ENCODE measurements at places on chromosomes 16 and 17.

DNA sequence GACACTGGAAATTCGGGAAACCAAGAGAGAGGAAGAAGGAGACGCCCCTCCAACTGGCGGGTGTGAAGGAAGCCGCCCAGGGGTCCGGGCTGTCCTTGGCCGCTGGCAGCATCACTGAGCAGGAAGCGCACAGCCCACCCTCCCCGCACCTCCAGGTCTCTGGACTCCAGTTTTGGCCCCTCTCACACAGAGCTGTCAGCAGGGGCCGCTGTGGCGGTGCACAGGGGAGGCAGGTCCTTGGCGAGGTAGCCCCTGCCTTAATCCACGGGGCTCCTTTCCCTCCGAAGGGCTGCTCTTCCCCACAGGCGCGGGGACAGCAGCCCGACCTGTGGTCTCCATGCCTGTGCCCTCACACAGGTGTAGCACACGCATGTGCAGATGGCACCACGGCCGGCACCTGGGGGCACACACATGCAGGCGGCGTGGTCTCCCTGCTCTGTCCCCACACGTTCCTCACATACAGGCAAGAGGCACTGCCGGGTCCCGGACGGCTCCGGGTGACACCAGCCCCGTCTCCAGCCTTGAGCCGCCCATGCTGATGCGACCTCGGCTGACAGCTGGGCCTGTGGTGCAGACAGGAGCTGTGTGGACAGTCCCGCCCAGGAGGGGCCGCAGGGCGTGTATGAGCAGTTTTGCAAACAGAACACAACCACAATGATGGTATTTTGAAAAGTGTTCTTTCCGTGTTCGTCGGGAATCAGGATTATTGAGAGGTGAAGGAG lies 26.6 kb upstream of the CHMP6 start:
- DNase-seq = no peak

DNA sequence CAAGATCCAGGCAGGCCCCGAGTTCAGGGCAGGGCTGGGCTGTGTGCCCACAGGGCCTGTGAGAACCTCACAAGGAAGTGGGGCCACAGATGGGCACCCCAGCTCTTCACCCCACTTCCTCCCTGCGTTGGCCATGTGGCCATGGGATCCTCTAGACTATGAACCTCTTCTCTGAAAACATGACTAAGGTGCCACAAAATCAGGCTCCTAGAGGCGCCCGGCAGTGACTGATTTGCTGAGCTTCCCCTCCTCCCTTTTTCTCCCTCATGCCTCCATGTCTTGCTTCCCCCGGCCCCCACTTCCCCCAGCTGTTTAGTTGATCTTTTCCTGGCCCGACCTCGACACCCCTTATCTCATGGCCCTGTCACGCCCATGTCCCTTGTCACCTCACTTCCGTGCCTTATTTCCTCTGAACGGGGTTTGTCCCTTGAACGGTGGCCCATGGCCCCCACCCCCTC lies 87.1 kb downstream of the KCNJ12 start:
- no peak for DNase-seq

GRCh38 chr17:32553168-32553567 lies 66.4 kb downstream of the CDK5R1 start:
- no peak for DNase-seq

GRCh38 chr16:35626041-35626440 lies 2166.6 kb downstream of the TP53TG3F start:
- DNase-seq = no peak

- DNase-seq = no peak
Measured at GRCh38 chr17:39765175-39765574, 27.4 kb downstream of the GRB7 start.

GRCh38 chr16:87380881-87381280 lies 2.7 kb downstream of the FBXO31 start:
- no peak for DNase-seq

DNA sequence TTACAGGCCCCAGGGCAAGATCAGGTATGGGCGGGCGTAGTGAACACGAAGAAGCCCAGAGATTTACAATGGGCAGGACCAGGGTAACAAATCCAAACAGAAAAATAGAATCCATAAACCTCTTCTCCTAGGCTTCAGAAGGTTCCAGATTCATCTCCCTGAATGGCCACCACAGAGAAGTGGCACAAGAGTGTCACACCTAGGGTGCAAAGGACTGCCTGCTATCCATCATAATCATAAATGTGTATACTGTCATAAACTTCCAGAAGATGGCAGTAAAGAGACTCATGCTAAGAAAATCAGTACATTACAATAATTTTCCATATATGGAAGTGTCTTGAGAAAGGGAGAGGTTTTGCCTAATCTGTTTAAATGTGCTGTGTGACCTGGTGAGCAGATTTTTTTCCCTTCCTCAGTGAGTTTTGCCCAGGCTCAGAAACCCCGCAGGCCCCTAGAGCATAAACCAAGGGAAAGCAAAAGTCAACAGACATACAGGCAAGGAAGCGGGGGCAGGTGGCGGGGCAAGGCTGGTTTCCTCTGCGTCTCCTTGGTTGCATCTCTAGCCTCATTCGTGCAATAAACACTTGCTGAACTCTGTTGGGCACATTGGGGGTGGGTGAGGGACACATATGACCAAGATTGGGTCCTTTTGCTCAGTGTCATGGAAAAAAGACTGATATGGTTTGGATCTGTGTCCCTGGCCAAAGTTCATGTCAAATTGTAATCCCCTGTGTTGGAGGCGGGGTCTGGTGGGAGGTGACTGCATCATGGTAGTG lies 92.0 kb upstream of the CDH5 start:
- no peak for DNase-seq

DNA sequence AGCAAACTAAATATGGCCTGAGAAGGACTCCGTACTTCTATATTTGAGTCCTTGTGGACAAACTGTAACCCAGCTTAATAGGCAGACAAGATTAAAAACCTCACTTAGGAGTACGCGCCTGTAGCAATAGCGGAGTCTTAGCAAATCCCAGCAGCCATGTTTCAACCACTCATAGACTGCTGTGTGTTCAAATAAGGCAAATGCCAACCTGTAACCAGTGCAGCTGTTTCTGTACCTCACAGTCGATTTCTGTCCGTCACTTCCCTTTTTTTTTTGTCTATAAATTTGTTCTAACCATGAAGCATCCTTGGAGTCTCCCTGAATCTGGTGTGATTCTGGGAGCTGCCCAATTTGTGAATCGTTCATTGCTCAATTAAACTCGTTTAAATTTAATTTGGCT lies 30.2 kb downstream of the TANC2 start:
- DNase-seq = no peak

DNA sequence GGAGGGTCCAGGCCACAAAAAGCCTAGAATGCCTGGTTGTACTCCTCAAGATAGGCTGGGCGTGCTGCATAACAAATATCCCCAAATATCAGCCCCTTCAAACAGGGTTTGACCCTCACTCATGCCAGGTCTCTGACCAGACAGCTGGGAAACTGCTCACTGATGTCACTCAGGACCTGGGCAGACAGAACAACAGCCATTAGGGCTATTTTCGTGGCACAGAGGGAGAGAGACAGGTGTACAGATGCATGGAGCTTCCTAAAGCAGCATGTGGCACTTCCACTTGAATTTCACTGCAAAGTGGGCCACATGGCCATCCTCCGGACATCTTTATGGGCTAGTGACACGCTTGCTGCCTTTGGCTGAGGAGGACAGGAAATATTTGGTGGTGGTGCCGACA lies 73.1 kb downstream of the SREBF1 start:
- no peak for DNase-seq

DNA sequence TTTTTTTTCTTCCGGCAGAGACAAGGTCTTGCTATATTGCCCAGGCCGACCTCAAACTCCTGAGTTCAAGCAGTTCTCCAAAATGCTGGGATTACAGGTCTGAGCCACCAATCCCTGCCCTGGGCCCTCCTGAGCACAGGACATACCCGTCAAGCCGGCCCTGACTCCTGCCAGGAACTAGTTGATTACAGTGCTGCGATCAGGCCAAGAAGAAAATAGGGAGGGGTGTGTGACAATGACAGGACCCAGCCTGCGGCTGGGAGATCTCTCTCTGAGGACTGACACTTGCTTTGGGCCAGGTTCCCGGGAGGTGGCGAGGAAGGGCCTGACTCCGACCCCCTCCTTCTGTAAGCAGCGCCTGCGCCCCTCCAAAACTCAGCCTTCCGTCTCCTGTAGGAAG lies 276.6 kb downstream of the MRTFB start:
- DNase-seq = no peak

DNA sequence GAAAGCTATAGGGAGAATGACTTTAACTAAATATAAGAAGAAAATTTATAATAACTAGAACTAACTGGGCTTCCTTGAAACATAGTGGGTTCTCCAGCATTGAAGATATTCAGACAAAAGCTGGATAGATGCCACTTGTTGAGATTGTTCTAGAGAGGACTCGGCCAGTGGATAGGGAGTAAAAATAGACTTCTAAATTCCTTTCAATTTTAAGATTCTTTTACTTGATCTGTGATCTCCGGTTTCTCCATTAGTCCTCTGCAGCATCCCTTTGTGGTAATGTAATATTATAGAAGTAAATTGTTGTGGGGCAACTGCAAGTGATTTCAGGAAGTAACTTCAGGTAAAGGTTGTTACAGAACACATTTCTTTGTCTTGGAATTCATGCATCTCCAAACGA lies 10.3 kb upstream of the RARA start:
- DNase-seq = no peak

DNA sequence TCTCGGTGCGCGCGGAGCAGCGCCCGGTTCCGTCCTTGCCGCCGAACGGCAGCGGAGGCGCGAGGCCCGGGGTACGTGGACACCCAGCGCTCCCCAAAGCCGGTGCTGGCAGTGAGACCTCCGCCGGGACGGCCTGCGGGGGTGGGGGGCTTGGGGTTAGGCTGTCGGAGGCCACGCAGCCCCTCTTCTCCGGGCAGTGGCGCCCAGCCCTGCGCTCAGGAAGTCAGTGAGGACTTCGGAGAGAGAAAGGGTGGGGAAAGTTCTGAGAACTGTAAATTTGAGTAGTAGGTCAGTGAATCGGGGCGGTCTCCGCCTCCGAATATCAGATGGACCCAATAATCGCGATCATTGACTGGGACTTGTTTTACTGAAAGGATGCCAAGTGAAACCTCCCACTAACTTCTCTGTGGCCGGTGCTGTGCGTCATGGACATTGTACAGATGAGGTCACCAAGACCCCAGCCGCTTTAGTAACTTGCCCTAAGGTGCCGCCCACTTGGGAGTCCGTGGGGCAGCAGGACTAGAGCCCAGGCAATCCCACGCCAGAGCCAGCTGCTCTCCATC lies 468 bp downstream of the IL4R start:
- DNase-seq = peak; percentile 61

DNA sequence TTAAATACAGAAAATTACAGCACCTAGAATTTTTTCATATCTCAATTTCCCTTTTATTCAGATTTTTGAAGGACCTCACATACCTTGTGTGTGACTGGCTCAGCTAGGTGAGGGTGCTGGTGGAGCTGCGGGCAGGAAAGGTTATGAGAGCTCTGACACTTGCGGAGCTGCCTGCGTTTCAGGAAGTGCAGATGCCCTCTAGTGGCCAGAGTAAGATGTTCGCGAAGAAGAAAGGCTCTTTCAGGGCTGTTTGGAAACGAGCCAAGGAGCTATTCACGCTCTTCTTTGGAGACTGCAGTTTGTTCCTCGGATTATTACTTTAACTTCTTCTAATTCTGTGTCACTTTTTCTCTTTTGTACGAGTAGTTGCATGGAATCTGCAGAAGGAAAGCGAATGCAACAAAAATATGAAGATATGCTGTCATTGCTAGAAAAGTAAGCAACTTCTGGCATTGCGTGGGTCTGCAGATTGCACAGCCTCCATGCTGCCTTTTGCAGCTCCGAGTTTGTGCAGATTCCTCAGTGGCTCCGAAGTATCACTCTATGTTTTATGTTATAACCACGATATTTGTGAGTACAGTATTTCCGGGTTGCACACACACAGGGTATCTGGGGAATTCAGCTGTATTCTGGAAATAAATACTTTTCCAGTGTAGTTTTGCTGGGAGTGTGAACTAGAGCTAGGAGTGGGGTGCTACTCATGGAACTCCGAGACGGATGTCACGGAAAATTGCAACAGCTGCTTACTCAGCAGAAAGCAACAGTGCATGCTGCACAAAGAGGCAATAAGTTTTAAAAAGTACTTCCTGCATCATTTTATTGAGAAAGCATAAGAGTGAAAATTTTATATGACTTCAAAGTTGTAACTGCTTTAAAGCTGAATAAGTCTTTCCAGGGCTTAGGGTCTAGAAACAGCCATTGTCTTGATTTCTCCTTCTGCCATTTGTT lies 46.3 kb downstream of the DNAH9 start:
- peak; percentile 5 for DNase-seq

GRCh38 chr17:7340179-7340578 lies 3.9 kb downstream of the ACAP1 start:
- no peak for DNase-seq

DNA sequence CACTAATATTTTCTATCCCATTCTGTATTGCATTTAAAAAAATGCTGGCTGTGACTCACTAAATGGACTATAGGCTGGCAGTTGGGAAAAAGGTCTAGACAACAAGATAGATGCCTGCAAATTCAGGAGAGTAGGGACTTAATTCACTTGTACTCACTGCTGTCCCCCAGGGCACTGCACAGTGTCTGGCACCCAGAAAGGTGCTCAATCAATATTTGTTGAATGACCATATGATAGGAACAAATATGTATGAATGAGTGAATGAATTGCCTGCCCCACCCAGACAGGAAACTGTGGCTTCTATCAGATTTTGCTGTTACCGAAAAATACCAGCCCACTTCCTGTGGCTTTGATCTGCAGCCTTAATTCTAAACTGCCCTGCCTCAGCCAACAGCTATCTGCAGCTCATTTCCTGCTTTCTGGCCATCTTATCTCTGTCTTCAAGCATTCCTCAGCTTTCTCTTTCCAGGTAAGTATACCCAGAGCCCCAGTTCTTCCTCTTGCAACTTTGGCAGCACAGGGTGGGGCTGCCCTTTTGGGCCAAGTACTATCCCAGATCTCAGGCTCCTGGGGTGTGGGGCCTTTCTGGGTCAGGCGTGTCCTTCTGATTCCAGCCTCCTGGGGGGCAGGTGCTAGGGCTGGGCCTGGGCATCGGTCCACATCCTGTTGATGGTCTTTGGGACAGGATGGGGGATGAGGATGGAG lies 15.3 kb upstream of the TNS4 start:
- DNase-seq = peak; percentile 24

DNA sequence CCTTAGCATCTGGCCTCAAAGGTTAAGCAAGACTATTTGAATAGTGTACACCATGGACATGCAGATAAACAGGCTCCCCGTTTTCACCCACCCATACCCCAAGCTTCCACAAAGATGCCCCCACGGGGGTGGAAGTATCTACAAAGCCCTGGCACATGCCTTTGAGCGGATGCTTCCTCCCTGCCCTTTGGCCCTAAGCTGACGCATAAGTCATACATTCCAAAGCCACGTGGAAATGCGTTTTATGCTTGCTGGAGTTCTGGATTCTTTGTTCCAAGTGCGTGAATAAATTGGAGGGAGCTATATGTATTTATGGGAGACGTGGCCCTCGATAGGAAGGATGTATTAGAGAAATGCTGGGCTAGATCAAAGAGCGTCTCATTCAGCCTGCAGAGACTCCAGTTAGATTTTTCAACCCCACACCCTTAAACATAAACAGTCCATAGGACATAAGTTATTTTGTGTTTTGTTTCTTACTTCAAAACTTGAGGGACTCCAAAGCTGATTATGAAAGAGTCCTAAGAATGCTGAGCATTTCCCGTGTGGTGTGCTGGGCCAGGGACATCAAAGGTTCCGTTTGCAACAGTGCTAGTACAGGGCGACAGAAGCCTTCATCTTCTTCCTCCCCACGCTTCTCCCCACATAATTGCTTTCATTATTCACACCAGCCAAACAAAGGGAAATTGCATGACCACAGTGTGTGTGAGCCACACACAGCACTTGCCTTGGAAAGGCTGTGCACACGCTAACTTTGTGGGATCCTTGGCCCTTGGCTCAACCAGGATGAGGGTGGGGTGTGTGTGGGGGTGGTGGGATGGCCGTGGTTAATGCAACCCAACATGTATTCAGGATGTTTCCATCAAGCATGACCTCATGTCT lies 73.6 kb downstream of the WIPI1 start:
- DNase-seq = no peak

All from stimulated activated CD4-positive, alpha-beta T cell treated with anti-CD3 and anti-CD28 coated beads, Interleukin-4, amount 100 ng/mL, for 48 hours (primary cell).